ENCODE measurements at places on chromosomes 4 and X.

DNA sequence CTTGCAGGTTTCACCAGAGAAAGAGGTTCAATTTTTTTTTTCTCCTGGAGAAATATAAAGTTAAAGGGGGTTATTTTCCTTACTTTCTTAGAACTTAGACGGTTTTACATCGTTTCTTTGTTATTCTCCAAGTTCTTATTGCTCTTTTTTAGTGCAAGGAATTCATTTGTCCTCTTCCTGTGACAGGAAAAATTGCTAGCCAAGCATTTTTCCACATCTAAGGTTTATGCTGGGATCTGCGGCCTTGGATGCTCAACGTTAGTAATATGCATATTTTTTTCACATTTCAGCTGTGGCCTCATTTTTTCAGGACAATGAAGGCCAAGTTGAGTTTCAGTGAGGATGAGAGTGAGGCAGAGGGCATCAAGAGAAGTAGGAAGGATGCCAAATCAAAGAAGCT lies 948.9 kb downstream of the PCDH19 start:
- no peak for DNase-seq

DNA sequence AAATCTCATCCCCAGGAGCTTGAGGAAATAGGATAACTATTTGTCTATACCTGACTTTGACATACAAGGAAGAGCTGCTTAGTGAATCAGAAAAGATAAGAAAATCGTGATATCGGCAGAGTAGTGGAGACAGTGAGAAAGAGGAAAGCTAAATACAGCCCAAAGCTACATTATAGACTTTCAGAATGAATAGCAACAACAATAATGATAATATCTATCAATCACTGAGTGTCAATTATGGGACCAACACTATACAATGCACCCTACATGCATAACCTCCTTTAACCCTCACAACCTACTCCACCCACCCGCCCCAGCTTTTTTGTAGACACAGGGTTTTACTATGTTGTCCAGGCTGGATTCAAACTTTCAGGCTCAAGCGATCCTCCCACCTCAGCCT lies 205.1 kb downstream of the PPP3CA start:
- no peak for DNase-seq

- DNase-seq, result no peak
Observed at GRCh38 chrX:148416142-148416541, 84.3 kb upstream of the AFF2 start.

DNA sequence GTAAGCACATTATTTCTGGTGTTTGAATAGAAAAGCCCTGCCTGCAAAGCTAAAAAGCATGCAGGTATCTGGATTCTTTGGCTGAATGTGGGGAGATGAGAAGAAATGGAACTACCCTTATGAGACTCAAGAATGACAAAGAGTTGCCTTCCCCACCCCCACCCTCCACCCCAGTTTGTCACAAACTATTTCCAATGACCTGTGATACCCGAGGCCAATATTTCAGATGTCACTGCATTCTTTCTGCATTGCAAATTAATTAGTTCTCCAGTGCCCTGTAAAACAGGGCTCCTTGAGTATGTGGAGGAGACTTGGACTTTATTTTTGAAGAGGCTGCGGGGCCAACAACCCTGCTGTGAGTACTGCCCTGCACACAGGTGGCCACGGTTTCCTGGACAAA lies 116.4 kb downstream of the ZNF827 start:
- DNase-seq, result no peak

- DNase-seq, result no peak
Observed at GRCh38 chr4:22389240-22389870, 126.5 kb downstream of the ADGRA3 start.

GRCh38 chrX:70970482-70970995 lies 39.6 kb upstream of the SLC7A3 start:
- DNase-seq, result no peak

GRCh38 chrX:152923599-152923998 lies 25.7 kb downstream of the ZNF185 start:
- DNase-seq, result no peak

- DNase-seq, result no peak
Observed at GRCh38 chr4:15894921-15895916, 43.3 kb downstream of the FGFBP1 start.

- no peak for DNase-seq
Observed at GRCh38 chrX:153845195-153845594, 14.9 kb upstream of the PDZD4 start.

DNA sequence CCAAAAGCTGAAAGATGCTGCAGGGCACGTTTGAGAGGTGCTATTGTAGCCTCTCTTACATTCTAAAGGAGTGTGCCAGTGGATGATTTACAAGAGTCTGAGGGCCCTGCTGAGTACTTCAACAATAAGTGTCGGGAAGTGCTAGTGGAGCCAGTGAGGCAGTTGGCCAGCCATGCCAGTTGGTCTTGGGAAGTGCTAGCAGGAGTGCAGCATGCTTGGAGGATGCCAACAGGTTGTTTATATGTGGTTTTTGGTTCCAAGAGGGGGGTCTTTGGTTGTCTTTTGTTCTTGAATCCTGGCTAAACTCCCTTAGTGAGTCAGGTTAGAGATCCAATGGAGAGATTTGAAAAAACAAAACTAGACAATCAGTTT lies 335.3 kb downstream of the PABPC4L start:
- DNase-seq, result no peak

GRCh38 chr4:25513814-25514213 lies 136.8 kb downstream of the ANAPC4 start:
- DNase-seq, result no peak

DNA sequence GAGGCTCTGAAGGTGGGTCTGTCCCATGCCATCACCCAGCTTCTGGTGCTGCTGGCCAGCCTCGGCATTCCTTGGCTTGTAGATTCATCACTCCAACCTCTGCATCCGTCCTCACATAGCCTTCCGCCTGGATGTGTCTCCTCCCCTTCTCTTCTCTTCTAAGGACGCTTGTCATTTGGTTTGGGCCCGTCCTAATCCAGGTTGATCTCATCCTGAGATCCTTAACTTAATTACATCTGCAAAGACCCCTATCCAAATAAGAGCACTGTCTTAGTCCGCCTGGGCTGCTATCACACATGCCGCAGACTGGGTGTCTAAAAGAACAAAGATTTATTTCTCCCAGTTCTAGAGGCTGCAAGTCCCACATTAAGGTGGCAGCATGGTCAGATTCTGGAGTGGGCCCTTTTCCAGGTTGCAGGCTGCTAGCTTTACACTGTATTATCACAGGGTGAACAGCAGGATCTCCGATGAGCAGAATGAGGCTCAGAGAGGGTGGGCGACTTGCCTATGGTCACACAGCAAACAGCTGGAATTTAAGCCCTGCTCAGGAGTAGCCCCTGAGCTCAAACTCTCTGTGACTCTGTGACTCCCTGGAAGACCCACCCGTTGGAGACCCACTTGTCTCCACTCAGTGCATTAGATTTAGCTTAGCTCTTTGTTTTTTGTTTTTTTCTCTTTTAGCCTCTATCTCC lies 113.1 kb downstream of the STK32B start:
- DNase-seq, result no peak

DNA sequence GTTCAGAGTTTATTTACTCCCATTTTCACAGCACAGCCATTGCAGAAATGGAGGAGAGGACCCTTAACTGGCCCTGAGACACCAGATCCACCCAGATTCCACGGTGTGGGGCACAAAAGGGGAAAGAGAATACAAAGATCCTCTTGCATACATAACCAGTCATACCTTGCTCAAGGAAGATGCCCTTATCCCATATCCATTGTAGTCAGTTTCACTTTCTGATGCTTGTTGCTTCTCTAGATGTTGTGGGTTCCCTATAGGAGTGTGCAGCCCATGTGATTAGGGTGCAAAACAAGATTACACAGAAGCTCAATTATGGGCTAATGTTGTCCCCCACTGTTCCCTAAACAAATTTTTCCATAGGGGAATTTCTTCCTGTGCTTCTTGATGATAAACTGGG lies 1309.0 kb upstream of the PABPC4L start:
- DNase-seq, result no peak

DNA sequence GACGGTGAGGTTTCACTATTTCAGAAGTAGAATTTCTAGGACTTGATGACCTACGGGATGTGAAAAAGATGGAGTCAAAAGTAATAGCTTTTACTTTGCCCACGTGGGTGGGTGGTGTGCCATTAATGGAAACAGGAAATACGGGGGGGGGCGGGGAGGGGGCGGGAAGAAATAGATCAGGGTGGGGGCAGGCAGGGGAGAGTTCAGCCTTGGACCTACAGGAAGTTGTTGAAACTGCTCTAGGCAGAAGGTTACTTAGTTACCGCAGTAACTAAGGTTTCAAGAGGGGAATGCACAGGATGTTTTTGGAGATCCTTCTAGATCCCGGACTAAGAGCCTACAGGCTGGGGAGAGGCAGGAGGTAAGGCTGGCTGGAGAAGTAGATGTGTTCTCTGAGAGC lies 3.6 kb upstream of the FHL1 start:
- DNase-seq, result no peak

All from activated naive CD4-positive, alpha-beta T cell treated with Interleukin-2 at 50 U/mL for 16 hours (primary cell).